ENCODE measurements at places on chromosomes 3 and 15.

DNA sequence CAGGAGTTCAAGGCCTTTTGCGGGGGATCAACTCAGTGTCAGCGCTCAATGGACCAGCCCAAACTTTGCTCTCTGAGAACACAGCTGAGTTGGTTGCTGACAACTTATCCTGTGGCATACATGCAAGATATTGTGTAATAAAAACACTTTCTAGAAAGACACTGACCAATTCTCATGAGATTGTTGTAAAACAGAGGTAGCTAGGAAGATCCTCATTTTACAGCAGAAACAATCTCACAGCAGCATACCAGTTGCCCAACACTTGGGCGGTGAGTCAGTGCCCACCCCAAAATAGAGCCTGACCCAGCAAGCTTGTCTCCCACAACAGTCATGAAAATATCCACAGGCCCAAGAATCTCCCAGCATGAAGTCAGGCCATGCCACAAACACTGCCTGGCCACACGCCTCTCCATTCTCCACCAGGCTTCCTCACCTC is 18.2 kb downstream of the KLHL6 start:
- peak; percentile 57 for DNase-seq

DNA sequence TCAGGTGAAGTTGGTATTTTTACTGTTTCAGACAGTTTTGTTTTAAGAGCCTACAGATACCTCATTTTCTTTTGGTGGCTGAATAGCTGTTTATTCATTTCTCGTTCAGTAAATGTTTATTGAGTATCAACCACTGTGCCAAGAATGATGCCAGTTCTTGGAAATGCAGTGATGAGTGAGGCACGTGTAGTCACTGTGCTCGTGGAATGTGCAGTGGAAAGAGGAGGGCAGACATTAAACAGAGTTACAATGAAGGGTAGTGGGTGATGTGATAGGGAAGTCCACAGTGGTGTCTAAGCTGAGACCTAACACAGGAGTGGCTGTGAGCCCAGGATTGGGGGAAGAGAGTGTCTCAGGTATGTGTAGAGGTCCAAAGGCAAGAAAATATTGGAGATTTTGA is 73.7 kb downstream of the ARHGEF26 start:
- DNase-seq: no peak

GRCh38 chr15:65942436-65942835 is 73.1 kb downstream of the RAB11A start:
- DNase-seq: no peak

DNA sequence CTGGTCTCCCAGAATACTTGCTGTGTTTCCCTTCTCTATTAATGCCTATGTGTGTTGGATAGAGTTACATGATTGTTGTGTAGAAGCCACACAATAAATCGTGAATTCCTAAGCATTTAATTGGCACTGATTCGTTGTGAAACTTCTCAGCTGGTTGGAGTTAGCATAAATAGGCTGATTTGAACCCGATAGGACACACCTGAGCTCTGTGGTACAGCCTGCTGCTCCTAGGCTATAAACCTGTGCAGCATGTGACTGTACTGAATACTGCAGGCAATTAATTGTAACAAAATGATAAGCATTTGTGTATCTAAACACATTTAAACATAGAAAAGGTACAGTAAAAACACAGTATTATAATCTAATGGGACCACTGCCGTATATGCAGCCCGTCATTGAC is 4.9 kb downstream of the ACAD11 start:
- DNase-seq: no peak

- DNase-seq: no peak
These were observed 57.8 kb downstream of the NEK10 start for GRCh38 chr3:27311400-27311799.

- DNase-seq: no peak
These were observed 27.1 kb downstream of the HEG1 start for GRCh38 chr3:125028657-125029056.

DNA sequence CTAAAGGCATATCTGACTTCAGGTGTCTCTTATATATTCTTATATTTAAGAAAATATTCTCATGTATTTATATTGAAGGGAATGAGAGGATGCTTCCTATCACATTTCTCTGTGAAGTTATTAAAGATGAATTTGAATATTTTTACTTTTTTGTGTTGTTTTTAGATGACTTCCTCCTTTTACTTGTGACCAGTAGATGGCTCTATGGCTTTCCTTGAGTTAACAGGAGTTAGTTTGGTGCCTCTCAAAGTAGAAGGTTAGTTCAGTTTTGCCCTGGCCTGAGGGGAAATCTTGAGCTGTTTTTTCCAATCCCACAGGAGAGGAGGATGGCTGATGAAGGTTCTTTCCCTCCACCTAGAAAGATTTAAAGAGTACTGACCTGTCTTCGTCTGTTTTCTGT is 80.7 kb downstream of the SQOR start:
- peak; percentile 20 for DNase-seq

DNA sequence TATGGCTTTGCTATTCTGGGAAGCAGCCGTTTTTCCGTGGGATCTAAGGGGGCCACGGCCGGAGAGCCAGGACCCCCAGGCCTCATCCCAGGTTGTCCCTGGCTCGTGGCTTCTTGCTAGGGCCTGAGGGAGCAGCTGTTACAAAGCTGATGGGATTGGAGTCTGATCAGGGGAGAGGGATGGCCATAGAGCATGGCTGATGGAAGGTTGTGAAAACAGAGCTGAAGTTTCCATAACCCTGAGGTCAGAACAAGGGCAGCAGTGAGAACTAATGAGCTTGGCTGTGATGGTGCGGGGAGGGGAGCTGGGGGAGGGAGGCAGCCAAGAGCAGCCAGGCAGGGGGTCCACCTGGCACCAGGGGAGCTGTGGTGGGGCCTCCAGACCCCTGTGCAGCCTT is 63.0 kb downstream of the LINGO1 start:
- no peak for DNase-seq

DNA sequence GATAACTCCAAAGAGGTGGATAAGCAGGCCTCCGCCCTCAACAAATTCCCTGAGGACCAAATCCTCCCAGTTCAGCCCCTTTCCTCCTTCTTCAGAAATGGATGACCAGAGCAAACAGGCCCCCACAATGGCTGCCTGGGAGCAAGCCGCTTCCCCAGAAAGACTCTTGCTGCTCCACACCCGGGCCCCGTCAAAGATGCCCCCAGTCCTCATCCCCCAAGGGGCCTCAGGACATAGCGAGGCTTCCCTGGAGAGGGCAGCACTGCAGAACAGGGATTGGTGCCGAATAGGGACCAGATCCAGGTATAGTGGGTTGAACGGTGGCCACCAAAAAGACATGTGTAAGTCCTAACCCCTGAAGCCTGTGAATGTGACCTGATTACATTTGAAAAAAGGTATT is 502.3 kb downstream of the SHQ1 start:
- DNase-seq: no peak

DNA sequence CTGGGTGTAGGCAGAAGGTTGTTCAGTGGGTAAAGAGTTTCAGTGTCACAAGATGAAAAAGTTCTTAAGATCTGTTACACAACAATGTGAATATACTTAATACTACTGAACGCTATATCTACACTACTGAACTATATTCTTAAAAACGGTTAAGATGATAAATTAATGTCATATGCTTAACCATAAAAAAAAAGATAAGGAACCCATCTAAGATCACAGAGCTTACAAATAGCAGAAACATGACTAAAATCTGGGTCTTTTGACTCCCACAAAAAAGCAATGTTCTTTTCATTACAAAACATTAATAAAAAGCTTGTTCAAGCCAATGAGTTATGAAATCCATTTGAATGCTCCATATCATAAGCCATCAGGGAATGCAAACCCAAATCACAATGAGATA is 34.4 kb downstream of the UBR1 start:
- no peak for DNase-seq

DNA sequence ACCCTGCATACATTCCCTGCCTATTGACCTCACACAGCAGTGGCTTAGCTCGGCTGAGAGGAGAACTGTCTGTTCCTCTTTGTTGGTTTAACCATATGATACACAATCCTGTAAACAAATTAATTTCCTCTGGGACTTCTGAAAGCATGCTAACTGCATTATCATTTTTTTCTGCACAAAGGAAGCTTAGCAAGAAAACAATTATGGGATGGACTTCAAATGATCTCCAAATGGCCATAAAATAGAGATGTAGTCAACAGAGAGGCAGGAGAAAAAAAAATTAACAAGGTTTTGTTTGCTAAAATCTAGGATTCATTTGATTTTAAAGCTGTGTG is 14.4 kb upstream of the TMC3 start:
- DNase-seq: no peak

DNA sequence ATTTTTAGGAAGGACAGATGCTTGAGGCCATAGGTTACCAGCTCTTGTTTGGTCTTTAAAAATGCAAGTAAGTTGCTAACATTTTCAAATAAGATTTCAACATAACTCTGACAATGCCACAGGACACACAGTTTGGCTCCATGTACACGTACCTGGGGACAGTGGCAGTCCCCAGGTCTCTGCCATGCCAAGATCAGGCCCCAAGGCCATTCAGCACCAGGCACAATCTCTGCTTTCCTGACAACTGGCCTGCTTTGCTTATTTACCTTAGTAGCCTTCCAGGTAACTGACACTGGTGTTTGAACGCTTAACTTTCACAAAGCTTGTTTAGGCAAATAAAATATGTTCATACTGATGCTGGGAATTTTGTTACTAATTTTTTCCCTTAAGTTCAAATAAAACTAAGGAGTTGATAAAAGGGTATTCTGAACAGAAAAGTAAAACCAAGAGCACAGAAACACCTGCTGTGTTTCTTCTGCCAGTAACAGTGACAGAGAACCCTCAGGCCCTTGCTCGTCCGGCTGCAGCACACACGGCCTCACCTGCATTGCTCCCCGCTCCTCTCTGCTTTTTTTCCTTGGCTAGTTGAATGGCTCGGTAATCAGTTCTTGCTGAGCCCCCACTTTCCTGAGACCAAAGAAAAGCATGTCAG is 16.5 kb downstream of the ZXDC start:
- DNase-seq: no peak

DNA sequence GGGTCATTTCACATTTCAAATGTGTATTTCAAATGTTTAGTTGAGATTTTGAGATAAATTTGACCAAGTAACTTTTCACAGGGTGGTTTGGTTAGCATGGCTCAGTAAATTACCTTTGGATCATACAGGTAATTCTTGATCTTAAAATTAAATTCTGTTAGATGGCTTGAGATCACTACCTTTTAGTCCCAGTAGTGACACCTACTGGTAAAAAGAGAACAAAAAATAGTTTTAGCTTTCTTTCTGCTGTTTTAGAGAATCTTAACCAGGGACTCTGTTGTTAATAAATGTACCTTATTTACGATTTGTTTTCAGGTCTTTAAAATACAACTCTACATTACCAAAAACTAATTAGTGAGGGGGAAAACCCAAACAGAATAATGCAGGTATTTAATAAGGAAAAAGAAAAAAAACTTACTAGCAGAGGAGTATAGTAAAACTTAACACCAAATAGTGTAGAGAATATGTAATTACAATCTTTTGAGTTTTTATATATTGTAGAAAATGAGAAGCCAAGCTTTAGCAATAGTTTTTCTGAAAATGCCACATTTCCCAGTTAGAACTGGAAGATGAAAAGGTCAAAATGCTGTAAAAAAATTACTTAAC is 620.3 kb upstream of the AGTR1 start:
- peak; percentile 32 for DNase-seq

GRCh38 chr3:159897331-159898075 is 91.1 kb upstream of the IL12A start:
- DNase-seq: no peak

DNA sequence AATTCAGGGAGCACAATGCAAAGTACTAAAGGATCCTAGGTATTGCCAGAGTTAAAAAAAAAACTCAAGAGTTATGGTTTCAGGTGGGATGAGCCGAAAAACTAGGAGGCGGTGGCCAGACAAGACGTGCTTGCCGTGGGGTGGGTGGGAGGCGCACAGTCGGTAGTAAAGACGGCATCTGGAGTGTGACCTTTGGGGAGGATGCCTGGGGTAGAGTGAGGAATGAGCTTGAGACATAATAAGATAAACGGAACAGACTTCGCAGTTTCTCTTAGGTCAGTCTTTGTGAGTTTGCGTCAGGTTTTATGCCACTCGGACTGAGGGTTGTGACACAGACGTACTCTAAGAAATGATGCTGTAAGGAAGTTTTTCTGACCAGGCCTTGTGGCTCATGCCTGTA is 139.6 kb downstream of the LRRK1 start:
- DNase-seq: no peak

DNA sequence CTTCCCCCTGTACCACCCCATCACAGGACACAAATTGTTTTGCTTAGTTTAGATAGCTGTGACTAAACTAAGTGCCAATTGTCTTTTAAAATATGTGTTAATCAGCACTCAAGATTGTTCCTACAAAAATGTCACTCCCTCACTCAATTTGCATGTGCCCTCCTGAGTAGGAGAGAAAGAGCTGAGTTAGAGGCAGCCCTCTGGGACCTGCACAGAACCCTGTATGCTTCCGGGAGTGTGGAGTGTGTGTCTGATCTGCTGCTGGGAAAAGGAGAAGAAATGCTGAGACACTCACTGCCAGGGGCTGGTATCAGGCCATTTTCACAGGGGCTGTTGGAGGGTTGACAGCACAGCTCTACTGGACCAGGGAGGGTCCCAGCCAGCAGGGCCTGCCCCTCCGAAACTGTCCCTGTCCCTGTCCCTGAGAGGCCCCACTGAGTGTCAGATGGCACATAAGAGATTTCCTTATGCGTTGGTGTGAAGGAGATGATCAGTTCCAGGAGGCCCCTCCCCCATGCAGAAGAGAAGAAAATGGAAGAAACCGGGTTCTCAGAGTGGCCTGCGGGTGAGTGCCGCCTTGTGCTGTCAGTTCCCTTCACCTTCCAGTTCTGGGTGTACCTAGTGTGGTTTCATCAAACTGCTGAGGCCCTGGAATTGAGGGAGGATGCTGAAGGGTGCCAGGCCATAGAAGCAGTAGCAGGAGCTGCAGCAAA is 3.9 kb upstream of the B3GNT5 start:
- peak; percentile 75 for DNase-seq

GRCh38 chr3:51445544-51446280 is 54.1 kb downstream of the DCAF1 start:
- no peak for DNase-seq

DNA sequence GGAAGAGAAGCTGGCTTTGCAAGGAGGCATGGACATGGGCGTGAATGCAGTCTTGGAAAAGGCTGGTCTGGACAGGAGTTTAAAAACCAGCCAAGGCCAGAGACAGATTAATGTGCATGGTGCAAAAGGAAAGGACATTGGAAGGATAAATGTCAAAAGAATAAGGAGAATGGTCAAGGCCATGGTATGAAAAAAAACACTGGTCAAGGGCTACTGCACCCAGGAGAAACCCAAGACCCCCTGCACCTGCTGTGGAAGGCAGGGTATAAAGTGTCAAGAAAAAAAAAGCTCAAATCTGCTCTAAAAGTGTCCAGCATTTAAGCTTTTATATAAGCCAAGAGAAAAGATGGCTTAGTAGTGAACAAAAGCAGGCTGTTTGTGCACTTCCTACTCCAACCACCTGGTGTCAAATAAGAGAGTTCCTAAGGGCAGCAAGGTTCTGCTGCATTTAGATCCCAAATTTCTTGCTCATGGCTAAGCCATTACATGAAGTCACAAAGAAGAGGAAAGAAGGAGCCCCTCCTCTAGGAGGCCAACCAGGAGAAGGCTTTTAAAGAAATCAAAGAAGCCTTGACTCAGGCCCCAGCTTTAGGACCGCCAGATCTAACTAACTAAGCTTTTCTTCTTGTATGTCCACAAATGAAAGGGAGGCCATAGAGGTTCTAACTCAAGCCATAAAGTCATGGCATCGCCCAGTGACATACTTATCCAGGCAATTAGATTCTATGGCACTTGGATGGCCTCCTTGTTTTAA is 16.9 kb downstream of the CCR4 start:
- DNase-seq: no peak

- DNase-seq: no peak
These were observed 251.7 kb downstream of the GABRB3 start for GRCh38 chr15:26521130-26521529.

GRCh38 chr15:81255315-81255957 is 58.8 kb downstream of the IL16 start:
- DNase-seq: no peak

- no peak for DNase-seq
These were observed 76.9 kb downstream of the ETFA start for GRCh38 chr15:76234337-76234889.

Data from Kasumi-1 (cell line).